GM23338 (cell line): ENCODE measurements at places on chromosomes 5 and 9. TPM values are rescaled to one million over a fixed set of nuclear protein-coding genes. Genes with fewer than 3 reads are reported as not detected.

- no peak overlapping the region for H3K27ac ChIP-seq
- no peaks in the 10 kb centered on the region for H3K27me3 ChIP-seq
- DNase-seq: no peak
- H3K4me1 ChIP-seq: no peaks in the 10 kb centered on the region; the same call in 1 of the 2 replicates
- no peaks in the 10 kb centered on the region for H3K36me3 ChIP-seq
These were observed 153.5 kb downstream of the ZNF608 start for GRCh38 chr5:124592891-124593290.

- no peak overlapping the region for H3K4me3 ChIP-seq
- H3K27ac ChIP-seq: no peak overlapping the region
- no peaks in the 10 kb centered on the region for H3K27me3 ChIP-seq
- no peak for DNase-seq
These were observed 80.2 kb downstream of the PHF2 start for GRCh38 chr9:93656426-93657239.

- no peak for DNase-seq
- H3K36me3 ChIP-seq: no peaks in the 10 kb centered on the region
- H3K27me3 ChIP-seq: no peaks in the 10 kb centered on the region
- H3K4me3 ChIP-seq: no peak overlapping the region
These were observed 36.9 kb upstream of the ALDH1B1 start for GRCh38 chr9:38355517-38356120.

GRCh38 chr9:120961936-120962335 is 35.3 kb upstream of the TRAF1 start:
- no peak overlapping the region for H3K4me3 ChIP-seq
- no peaks in the 10 kb centered on the region for H3K27me3 ChIP-seq
- DNase-seq: no peak
- H3K36me3 ChIP-seq: no peaks in the 10 kb centered on the region
- no peak overlapping the region for H3K27ac ChIP-seq
- H3K4me1 ChIP-seq: peaks cover 24% of the 10 kb centered on the region

GRCh38 chr5:111706345-111706744 is 50.6 kb downstream of the NREP start:
- H3K4me1 ChIP-seq: no peaks in the 10 kb centered on the region
- DNase-seq: no peak
- H3K36me3 ChIP-seq: no peaks in the 10 kb centered on the region; the same call in 1 of the 2 replicates

DNA sequence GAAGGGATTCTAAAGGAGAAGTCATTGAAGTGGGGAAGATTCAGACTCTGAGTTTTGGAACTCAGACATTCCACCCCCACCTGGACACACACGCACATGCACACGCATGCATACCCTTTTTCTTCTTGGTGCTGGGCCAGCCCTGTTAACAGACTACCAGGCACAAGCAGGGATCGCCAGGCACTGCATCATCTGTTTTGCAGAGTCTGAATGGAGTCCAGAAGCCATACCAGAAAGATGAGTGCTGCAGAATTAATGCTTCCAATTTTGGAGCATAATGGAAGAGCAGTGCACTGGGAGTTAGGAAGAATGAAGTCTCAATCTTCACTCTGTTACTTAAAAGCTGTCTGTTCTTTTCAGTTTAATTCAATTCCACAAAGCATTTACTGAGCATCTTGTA is 95.5 kb downstream of the PDE8B start:
- H3K27ac ChIP-seq: no peak overlapping the region
- no peaks in the 10 kb centered on the region for H3K27me3 ChIP-seq
- DNase-seq: no peak
- H3K4me3 ChIP-seq: no peak overlapping the region
- H3K4me1 ChIP-seq: no peaks in the 10 kb centered on the region
- no peaks in the 10 kb centered on the region for H3K36me3 ChIP-seq

ADRA1B gene
- not detected in 2 replicates for total RNA-seq

GRCh38 chr5:40681363-40682153 is 1.8 kb downstream of the PTGER4 start:
- H3K4me3 ChIP-seq: peak overlapping the region; percentile 57
- no peak overlapping the region for H3K27ac ChIP-seq
- DNase-seq: peak; percentile 59
- H3K4me1 ChIP-seq: peaks cover 17% of the 10 kb centered on the region
- H3K27me3 ChIP-seq: peaks cover 51% of the 10 kb centered on the region

SLC4A9 gene
- total RNA-seq: 0.08 TPM in 1 of 2 replicates, not detected in the other

DNA sequence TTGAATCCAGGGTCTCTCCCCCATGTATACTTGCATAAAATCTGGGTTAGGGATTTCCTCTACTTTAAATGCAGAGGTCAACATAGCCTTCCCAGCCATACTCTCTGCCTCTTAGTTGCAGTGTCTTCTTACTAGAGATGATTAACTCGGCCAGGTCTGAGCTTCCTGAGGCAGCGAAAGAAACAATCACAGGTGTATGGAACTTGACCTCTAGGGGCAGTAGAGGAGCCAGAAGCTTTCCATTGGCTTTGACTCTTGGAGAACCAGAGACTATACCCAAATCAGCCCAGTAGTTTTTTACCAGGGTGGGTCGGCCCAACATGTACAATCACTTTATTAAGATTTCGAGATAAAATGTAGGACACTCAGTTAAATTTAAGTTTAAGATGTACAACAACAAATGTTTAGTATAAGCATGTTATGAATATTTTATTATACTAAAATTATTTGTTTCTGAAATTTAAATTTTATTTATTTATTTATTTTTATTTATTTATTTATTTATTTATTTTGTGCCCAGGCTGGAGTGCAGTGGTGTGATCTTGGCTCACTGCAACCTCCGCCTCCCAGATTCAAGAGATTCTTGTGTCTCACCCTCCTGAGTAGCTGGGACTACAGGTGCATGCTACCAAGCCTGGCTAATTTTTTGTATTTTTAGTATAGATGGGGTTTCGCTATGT is 48.0 kb upstream of the DMRT3 start:
- DNase-seq: peak; percentile 90
- no peak overlapping the region for H3K4me3 ChIP-seq
- no peaks in the 10 kb centered on the region for H3K36me3 ChIP-seq
- H3K27ac ChIP-seq: no peak overlapping the region
- no peaks in the 10 kb centered on the region for H3K27me3 ChIP-seq

- no peak overlapping the region for H3K27ac ChIP-seq
- peaks cover 9% of the 10 kb centered on the region for H3K4me1 ChIP-seq
- H3K4me3 ChIP-seq: no peak overlapping the region
- DNase-seq: peak; percentile 62
- H3K36me3 ChIP-seq: 0 out of 2 replicates have a peak, but pooled peaks cover 6% of the 10 kb centered on the region
These were observed 39.8 kb upstream of the KCNMB1 start for GRCh38 chr5:170429014-170429413.

RARS1 gene
- total RNA-seq: 129 and 138 TPM in 2 replicates

SURF6 gene
- 27.1 and 27.6 TPM in 2 replicates for total RNA-seq

FBP1 gene
- 2.5 and 3.3 TPM in 2 replicates for total RNA-seq

CDH9 gene
- 0.31 TPM in 1 of 2 replicates, not detected in the other for total RNA-seq

PCDHGA2 gene
- total RNA-seq: 0.82 and 1.0 TPM in 2 replicates

- H3K27me3 ChIP-seq: no peaks in the 10 kb centered on the region
- H3K4me3 ChIP-seq: peak within 1 kb of the TSS; percentile 88
- peak within 1 kb of the TSS; percentile 95 for H3K27ac ChIP-seq
- peaks cover 39% of the 10 kb centered on the region for H3K4me1 ChIP-seq
These were observed at the start of gene HSD17B4 for GRCh38 chr5:119452373-119453039. Gene HSD17B4, plus strand, starts transcription at chr5:119452497. Its CDS starts 79 bp downstream, at chr5:119452576.

- no peak overlapping the region for H3K4me3 ChIP-seq
- H3K4me1 ChIP-seq: peaks cover 75% of the 10 kb centered on the region
- no peaks in the 10 kb centered on the region for H3K36me3 ChIP-seq
- no peak overlapping the region for H3K27ac ChIP-seq
These were observed 5.2 kb downstream of the GNAQ start for GRCh38 chr9:78026416-78026815.

DNA sequence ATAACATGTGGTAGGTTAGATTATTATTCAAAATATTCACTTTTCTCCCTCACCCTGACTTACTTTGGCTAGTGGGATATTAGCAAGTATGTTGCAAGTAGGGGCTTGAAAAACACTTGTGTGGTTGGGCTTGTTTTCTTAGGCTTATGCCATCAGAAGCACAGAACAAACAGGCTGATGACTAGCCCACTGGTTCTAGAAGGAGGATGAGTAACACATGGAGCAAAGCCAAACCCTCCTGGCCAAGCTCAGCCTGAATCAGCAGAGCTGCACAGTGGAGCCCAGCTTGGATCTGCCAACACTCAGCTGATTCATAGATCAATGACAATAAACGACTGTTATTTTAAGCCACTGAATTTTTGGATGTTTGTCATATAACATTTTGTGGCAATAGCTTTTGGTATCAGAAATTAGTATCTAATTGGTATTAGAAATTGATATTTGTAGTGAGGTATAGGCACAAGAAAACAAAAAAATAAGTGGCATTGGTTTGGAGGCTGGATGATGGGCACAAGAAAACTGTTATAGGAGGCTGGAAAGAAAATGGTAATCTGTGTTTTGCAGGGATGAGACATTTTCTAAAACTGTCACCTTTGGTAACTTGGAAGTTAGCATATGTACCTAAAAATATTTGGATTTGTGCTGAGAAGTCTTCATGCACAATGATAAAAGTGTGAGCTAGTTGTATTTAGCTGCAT is 46.1 kb upstream of the ZBED3 start:
- DNase-seq: no peak
- H3K27ac ChIP-seq: no peak overlapping the region
- H3K4me1 ChIP-seq: no peaks in the 10 kb centered on the region
- H3K4me3 ChIP-seq: no peak overlapping the region
- H3K36me3 ChIP-seq: no peaks in the 10 kb centered on the region
- no peaks in the 10 kb centered on the region for H3K27me3 ChIP-seq

OR1J2 gene
- not detected in 2 replicates for total RNA-seq
